ENCODE measurements at places on chromosomes 13 and 19.

- no peak for DNase-seq
Observed at GRCh38 chr13:31377946-31378345, 178.2 kb downstream of the B3GLCT start.

DNA sequence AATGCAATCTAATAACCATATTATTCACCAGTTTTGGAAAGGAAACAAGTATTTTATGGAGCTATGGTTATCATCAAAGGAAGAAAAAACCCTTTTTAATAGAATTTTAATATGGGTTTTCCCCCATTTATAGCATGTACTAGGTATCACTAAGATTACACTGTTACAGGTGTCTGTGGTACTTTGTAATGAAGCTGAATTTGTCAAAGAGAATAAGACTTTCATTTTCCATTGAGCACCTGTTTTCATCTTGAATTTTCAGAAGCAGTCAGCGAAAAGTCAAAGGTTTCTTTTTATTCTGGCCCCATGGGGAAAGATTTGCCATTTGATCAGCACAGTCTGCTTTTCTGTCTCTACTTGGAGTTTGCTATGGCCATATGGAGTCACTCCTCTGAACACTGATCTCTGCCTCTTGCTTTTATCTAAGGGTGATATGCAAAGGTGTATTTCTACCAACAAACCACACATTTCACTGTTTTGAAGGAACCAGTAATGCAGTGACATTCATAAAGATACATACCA is 590.0 kb downstream of the DCT start:
- no peak for DNase-seq

DNA sequence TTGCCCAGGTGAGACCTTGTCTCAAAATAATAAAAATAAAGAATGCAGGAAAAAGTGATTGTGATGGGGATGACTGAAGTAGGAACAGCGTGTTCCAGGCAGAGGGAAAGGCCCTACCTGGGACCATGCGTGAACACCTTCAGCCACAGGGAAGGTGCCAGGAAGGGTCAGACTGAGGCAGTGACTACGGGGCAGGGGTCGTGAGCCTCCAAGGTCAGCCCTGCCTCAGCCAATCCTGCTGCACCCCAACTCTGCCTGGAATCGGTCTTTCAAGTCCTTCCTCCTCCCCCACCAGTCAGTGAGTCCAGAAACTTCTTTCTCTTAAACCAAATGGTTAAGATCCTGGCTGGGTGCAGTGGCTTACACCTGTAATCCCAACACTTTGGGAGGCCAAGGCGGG is 16.1 kb upstream of the TLE2 start:
- DNase-seq, result no peak

DNA sequence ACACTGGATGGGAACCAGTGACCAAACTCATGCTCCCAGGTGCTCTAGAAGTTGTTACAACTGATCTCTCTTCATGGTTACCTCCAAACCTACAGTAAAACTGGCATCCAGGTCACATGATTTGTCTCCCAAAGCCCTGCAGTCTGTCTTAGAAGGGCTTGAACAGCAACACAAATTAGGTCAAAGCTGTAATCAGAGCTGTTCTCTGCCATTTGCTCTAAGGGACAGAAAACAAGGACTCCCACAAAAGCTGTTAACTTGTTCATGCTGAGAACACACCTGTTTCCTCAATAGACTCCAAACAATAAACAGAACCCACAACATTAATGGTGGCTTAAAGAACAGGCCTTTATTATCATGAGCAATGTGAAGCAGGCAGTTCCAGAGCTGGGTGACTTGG is 8.0 kb downstream of the ZNF671 start:
- no peak for DNase-seq

GRCh38 chr13:73952648-73953047 is 181.6 kb downstream of the KLF12 start:
- DNase-seq, result no peak

- DNase-seq, result no peak
Observed at GRCh38 chr19:18329035-18329376, 6.1 kb upstream of the LSM4 start.

DNA sequence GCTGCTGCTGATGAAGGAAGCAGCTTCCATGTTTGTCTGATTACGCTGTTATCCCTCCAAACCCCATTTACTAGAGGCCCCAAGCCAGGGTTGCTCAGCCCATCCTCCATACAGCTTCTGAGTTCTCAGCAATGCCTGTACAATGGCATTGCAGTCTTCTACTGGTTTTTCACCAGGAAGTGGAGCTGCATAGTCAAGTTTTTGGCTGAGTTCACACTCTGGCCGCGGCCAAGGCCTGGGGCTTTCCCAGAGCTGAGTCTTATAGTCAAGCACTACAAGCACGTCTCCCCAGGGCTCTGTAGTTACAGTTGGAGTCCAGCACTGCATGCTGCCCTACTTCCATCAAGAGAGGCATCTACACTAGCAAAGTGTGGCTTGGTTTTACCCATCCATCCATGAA is 182.5 kb downstream of the POU4F1 start:
- no peak for DNase-seq

DNA sequence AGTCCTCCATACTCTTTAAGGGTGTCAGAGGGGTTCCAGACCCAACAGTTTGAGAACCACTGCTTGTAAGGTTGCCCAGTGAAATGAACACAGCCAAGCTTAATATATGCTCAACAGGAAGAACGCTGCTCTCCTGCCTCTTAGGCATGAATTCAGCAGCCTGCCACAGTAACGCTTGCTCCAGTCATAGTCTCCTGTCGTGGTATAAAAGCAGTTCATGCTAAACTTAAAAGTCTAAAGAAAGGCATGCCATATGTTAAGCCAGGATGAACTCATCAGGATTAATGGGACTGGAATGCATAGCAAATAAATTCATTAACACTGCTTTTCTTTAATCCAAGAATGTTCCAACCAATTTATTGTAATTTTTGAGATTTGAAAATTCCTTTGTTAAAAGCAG is 38.7 kb downstream of the SLC7A1 start:
- DNase-seq, result no peak

Data from NCI-H748 treated with DMSO at 0.1 percent for 48 hours (cell line).